ENCODE measurements at places on chromosomes 6 and 20.
A peak's percentile ranks its signal among the peaks of the same experiment; 100 is the strongest.

- no peak for DNase-seq
Measured at GRCh38 chr20:9180481-9181257, 111.8 kb downstream of the PLCB4 start.

DNA sequence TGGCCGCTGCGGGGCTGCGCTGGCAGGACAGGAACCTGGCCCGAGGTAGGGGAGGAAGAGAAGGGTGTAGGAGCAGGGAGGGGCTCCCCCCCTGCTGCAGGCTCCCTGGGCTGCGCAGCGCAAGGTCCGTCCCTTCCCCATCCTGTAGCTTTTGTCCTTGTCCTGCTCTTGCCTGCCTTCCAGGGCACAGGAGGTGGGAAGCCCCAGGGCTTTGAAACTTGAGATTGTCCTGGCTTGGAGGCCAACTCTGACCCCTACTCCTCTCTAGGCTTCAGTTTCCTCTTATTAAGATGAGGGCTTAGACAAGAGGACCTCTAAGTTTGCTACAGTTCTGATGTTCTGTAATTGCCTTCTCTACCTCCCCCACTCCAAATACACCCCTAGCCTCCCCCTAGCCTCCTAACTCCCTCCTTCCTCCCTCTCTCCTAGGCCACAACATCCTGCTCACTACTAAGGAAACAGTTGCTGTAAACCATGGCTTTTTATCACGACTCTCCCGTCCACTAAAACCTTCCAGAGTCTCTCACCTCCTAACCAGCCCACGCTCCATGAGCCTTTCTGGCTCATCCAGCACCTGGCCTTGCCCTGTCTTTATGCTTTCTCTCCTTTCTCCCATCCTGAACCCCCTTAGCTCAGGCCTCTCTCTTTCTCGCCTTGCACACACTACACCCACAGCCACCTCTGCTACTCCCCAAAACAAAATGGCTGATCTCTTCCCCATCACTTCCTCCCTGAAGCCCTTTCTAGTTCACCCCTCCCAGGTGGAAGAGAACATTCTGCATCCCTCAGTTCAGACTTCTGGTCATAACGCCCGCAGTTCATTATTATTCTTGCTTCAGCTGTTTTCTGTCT, 10.2 kb downstream of the UNC5CL start:
- no peak for DNase-seq

DNA sequence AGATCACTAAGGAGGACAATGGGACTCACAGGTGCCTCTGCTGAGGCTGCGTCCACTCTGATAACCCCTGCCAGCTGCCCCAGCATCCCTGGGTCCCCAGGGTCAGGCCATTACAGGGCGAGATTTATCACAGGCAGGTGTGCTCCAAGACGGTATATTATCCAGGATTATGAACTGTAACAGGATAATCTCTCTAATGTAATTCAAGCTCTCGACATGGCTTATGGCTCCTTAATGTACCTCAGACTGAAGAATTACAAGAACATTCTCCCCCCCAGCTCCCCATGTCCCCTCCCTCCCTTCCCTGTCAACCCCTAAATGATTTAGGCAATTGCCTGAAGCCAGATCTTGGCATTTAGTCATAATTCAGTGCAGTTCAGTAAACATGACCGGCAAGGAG, 86.8 kb downstream of the NCR2 start:
- no peak for DNase-seq

DNA sequence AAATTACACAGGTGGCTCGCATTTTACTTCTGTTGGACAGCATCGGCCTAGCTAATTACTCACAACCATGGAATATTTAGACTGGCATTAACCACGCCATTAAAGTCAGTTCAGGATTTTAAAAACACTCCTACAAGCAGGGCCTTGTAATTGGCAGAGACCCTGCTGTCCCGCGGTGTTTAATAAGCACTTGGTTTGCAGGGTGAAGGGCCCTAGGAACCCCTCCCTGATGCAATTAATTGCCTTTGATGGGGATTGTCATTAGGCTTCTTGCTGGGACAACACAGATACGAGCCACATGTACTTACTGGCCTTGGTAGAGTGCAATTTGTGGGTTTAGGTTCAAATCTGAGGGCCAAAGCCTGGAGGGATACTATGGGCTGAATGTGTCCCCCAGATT, 7.8 kb upstream of the VSTM2L start:
- DNase-seq: no peak

DNA sequence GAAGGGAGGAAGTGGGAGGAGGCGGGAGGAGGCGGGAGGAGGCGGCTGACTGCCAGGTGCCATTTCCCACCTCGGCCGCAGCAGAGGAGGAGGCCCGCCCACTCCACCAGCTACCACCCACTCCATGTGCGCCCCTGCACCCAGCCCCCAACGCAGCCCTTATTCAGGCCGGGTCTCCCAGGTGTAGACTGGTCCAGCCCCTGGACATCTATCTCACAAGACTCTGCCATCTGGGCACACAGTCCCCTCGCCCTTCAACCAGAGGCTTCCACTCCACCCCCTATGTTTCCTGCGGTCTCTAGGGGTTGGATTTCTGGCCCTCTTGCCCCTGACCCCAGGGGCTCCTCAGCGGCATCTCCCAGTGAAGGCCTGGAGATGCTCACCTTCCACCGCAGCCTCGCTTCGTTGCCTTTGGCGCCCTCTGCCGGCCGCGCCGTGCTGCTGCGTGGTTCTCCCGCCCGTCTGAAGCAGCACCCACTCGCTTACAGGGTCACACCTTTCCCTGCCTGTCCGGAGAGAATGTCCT, 32.6 kb upstream of the FAM83D start:
- DNase-seq: peak; percentile 58

GRCh38 chr6:3610206-3610605, 141.3 kb downstream of the PXDC1 start:
- DNase-seq: no peak

GRCh38 chr20:326645-327185, 1.4 kb downstream of the SOX12 start:
- DNase-seq: no peak

DNA sequence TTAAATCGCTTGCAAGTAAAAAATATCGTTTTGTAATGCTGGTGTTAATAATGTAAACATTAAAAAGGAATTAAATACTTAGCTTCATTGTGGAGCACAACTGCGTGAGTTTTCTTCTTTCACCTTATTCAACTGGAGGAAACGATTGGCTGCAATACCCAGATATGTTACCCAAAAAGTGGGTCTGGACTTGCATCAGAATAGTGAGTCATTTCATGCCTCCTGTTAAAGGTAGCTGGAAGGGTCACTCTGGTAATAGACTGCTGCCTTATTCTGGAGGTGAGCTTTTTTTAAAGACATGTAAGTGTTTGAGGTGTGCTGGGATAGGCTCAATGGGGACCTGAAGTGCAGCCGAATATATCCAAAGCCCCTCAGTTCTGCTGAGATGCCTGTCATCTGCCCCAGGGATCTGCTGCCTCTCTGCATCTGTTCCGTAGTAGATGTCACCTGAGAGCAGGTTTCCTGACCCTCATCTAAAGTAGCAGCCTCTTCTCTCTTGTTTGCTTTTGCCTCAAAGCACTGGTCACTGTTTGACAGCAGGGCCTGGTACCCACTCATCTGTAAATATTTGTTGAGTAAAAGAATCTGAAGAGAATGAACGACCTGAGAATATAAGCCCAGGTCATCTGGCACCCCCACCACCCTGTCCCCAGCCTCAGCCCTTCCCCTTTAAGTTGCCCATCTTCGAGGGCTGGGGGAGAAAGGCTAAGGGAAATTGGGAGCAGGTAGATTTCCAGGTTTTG, 5.6 kb upstream of the UQCC2 start:
- no peak for DNase-seq

DNA sequence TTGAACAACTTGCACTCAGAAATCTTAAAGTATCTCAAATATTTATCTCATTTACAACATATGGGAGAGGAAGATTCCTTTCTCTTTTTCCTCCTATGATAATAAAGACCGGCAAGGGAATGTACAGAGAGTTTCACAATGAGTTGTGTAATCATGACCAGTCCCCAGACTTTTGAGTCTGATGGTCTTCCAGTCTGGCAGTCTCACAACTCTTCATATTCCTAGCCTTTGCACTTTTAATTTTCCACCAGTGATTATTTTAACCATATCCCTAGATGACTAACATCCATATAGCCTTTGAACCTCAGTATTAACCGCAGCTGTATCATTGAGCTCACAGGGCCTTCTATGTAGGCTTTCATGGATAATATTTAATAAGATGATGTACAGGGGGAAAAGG, 278.5 kb downstream of the KHDC1L start:
- no peak for DNase-seq

DNA sequence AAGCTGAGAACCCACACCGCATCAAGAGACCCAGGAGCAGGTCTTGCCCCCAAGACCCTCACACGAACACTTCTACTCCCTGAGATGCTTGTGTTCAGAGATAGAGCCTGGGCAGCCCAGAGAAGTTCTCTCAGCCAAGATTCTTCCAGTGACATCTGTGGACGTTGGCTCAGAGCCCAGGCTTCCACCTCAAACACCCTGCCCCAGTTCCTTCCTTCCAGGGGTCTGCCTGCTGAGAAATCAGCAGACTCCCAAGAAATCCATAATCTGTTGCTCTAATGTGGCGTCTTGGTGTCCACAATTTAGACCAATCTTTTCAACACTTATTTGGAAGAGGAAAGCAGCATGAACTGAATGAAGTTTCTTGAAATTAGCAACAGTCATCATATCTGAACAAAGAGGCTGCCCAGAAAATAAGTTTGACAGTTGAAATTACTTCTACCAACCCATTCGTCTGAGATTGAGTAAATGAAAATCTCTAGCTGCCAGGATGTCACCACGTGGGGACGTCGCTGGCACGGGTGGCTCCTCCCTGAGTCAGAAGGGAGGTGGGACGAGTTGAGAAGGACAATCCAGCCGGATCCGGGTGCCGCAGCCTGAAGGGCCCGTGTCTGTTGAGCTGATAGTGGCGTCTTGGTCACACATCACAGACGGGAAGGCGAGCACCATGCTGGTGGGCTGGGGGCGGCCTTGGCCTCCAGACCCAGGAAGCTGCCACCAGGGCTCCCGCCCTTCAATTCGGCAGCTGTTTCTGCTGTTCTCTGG, 400.9 kb downstream of the TAF4 start:
- no peak for DNase-seq

GRCh38 chr6:17758119-17758518, 51.4 kb upstream of the NUP153 start:
- no peak for DNase-seq

DNA sequence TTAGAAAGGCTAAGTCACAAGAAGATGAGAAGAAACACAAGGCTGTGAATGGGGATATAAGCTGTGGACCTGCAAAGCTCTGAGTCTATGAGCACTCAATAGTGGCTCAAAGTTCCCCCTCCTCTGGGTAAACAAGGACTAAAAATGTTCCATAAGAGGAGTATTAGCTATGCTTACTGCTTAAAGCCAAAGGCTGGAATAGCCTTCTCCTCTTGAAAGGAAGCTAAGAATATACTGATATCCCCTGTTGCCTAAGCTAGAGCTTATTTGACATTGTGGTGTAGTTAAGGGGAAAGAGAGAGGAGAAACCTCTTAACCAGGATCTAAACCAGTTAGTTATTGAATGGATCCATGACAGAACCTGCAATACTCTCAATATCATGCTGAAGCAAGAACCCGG, 45.8 kb downstream of the NOL7 start:
- no peak for DNase-seq

GRCh38 chr6:73722318-73723060, 26.5 kb downstream of the CD109 start:
- peak; percentile 30 for DNase-seq

GRCh38 chr6:151757506-151757955, 50.0 kb upstream of the ESR1 start:
- no peak for DNase-seq

DNA sequence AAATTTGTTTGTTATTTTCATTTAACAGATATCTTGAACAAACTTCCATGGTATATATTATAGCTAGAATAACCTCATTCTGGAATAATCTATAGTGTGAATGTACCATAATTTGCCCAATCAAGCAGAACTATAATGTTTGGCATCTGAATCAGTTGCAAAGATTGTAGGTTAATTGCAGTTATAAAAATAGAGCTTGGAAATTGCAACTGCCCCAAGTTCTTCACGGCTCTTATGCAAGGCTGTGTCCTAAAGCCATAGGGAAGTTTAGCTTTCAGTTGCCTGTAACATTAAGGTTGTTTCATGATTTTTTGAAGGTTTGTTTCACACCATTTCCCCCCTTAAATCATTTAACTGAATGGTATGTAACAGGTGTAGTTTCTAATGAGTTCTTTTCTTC, 19.4 kb downstream of the NQO2 start:
- no peak for DNase-seq

GRCh38 chr20:54154439-54154838, 19.3 kb downstream of the CYP24A1 start:
- DNase-seq: no peak

- DNase-seq: no peak
Measured at GRCh38 chr6:137309078-137309762, 90.0 kb upstream of the IFNGR1 start.

- no peak for DNase-seq
Measured at GRCh38 chr20:53524589-53525312, 68.9 kb downstream of the ZNF217 start.

DNA sequence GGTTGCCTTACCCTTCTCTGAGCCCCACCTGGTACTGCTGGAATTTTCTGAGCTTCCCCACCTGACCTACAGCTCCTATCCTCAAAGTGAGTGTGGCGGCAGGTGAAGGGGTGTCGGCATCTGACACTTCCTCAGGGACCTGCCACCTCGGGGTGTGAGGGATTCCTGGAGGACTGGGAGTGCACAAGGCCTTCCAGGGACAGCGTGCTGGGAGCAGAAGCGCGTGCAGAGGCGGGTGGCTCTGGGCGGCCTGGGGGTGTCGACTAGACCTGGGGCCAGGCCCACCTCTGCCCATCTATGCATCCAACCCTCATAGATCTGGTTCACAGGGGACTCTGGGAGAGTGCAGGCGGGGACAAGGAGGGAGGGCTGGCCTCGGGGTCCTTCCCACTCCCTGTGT, 7.8 kb downstream of the DLGAP4 start:
- DNase-seq: no peak

GRCh38 chr20:48728042-48728825, 99.6 kb downstream of the PREX1 start:
- DNase-seq: no peak

GRCh38 chr20:1173698-1174097, 11.1 kb downstream of the TMEM74B start:
- DNase-seq: no peak

DNA sequence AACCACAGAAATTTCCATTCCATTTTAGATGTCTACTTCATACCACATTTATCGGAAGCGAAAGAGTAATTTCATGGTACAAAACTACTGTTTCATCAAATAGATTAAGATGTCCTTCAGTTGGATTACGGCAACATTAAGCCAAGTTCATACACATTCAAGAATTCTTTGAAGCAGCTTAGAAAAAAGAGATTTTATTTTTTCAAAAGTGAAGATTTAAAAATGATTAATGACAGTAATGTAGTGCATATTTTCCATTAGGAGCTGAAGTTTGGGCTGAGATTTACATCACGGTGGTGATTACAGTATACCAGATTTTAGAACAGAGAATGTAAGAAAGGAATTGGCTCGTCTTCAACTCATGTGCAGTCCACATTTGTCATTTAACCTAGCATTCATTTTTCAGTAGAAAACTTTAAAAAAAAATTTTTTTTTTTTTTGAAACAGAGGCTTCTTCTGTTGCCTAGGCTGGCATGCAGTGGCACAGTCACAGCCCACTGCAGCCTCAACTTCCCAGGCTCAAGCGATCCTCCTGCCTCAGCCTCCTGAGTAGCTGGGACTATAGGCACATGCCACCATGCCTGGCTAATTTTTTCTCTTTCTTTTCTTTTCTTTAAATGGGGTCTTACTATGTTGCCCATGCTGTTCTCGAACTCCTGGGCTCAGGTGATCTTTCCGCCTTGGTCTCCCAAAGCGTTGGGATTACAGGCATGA, 1.9 kb downstream of the SYNJ2 start:
- DNase-seq: no peak

GRCh38 chr20:19648024-19648423, 110.0 kb upstream of the RIN2 start:
- no peak for DNase-seq

Measured in stimulated activated CD8-positive, alpha-beta memory T cell treated with anti-CD3 and anti-CD28 coated beads, Interleukin-7, amount 100 ng/mL, for 48 hours (primary cell).